ENCODE measurements at places on chromosomes 16 and 17.

GRCh38 chr17:54063639-54064038 lies 240.9 kb downstream of the KIF2B start:
- DNase-seq, result no peak

DNA sequence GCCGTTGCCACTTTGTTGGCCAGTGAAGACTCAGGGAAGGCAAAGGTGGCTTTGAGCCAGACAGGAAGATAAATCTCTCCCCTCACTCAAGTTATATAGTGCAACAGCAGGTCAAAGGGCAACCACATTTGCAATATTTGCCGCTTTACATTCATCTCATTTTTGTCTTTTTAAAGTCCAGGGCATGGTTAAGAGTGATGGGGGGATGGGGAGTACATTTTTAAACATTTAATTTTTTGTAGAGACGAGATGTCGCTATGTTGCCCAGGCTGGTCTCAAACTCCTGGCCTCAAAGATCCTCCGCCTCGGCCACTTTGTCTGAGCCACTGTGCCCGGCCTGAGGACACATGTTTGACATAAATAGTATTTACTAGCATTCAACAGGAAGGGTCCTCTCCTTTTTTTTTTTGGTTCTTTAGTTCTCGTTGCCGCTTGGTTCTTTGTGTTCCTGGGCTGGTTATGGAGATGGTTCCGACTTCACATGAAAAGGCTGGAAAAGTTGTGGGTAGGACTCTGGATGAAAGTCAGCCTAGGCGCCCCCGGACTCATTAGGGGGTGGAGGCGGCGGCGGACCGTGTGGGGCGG lies 95.7 kb downstream of the RAB11FIP4 start:
- no peak for DNase-seq

DNA sequence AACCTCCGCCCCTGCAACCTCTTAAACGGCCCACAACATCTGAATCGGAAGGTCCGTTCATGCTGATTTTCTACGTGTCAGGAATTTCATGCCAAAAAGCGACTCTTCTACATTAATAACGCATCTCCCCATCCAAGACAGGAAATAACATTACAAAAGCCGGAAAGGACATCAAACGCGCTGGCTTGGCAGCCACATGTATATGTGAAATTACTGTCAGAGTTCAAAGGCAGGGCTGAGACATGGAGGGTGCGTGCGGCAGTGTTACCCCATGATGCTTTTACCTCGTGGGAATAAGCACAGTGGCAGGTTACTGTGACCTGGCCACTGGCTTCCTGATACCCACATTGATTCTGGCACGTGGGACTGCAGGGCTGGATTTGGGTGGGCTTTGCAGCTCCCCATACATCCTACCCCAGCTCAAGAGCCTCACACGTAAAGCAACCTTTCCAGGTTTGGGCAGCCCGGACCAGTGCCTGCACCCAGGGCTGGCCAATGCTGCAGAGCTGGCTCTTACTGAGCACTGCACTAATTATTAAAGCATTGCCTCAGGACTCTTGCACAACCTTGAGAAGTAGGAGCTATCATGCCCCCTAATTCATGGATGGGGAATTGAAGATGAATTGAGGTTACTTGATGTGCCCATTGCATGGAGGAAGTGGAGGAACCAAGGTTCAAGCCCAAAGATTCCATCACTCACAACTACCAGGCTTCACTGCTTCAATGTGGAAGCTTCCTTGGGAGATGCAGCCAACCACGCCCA lies 120.6 kb upstream of the FOXF1 start:
- no peak for DNase-seq

- DNase-seq, result no peak
Measured at GRCh38 chr16:51875834-51876600, 670.9 kb downstream of the TOX3 start.

DNA sequence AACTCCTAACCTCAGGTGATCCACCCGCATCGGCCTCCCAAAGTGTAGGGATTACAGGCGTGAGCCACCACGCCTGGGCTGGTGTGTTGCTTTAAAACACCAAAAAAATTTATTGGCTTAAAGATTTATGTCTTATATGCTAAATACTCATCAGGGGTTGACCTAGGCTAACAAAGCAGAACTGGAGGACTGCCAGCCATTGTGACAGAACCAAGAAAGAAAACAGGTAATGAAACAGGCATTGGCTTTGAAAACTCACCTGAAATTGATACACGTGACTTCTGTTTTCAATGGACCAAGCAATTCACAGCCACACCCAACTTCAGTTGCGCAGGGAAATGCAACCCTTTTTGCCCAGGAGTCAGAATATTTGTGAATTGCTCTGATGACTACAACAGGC lies 4.9 kb upstream of the PHAF1 start:
- no peak for DNase-seq

DNA sequence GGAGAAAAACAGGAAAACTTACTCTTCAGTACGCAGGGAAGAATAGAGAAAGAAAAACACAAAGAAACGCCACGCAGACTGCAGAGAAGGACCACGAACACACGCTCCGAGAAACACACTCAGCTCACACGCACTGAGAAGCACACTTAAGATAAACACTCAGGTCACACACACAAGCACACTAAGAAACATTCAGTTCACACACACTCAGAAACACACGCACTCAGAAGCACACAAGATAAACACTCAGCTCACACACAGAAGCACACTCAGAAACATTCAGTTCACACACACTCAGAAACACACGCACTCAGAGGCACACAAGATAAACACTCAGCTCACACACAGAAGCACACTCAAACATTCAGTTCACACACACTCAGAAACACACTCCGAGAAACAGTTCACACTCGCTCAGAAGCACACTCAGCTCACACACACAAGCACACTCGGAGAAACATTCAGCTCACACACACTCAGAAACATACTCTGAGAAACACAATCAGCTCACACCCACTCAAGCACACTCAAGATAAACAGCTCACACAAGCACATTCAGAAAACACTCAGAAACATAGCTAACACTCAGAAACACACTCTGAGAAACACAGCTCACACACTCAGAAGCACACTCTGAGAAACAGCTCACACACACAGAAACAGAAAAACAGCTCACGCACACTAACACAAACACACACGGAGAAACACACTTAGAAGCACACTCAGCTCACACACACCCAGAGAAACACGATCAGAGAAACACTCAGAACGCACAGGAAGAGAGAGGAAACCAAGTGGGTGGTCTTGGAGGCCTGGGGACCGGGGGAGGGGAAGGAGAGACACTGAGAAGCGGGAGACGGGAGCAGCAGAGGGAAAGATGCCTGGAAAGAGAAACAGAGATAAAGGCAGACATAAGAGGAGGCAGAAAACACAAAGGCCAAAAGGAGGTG lies 908 bp downstream of the TMEM98 start:
- DNase-seq, result no peak

DNA sequence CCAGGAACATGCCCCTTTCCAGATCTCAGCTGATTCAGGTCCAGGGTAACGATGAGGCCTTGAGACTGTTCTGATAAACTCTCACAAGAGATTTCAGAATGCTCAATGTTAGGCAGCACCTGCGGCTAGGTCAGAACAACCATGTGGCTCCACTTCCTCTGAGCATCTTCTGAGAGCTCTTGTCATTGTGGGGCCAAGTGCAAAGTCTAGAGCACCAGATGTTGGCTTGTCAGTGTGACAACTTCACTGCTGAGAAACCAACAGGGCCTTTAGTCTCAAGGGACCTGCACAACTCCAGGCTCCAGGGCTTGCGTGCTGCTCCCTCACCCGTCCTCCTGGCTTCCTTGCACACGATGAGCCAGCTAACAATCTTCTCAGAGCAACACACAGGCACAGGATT lies 29.0 kb downstream of the FCSK start:
- DNase-seq, result no peak

DNA sequence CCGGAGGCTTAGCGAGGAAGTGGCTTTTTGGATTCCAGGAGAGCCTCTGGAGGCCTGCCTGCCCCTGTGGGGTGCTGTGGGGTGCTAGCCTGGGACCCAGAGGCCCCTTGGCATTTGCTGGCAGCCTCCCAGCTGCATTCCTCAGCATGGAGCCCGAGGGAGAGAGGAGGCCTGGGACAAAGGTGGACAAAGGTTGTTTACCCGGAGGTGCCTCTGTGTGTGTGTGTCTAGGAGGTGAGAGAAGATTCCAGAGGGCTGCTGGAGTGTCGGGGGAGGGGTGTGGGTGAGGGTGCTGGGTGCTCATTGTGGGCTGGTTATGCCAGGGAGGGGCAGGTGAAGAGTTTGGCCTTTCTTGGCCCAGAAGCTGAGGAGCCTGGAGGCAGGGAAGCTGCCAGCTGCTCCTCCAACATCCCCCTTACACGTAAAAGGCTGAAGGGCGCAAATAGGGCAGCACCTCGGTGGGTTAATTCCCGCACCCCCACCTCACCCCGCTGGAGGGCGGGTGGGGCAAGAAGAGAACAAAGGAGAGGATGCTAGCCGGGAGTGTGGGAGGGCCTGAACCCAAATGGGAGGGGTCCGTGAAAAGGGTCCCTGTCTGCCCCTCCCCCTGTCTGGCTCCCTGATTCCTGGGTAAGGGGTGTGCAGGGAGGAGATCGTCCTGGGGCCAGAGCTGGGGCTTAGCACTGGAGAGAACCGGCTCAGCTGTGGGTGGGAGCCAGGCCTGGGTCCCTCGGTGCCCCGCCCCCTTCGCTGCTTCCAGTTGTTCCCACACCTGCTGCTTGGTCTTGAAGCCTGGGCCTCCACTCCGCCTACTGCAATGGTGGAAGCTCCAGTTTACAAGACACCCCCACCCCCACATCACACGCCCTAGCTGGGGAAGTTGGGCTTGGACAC lies 9.9 kb downstream of the HEXIM2 start:
- DNase-seq, result no peak

GRCh38 chr16:25222959-25223358 lies 6.2 kb downstream of the AQP8 start:
- no peak for DNase-seq

DNA sequence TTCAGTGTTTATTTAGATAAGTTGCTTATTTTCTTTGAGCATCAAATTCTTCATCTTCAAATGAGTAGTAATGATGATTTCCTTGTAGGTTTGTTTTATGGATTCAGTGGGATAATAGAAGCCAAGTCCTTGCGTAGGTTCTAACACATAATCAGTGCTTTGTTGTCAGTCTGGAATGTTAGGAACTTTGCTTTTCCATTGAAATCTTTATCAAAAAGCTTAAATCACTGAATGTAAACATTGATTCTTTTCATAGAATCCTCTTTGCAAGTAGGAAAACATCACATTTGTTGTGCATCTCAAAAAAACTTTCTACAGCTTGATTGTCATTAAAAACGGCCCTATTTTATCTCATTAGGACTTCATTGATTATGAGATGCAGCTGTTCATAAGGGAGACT lies 490.3 kb upstream of the GOT2 start:
- no peak for DNase-seq

DNA sequence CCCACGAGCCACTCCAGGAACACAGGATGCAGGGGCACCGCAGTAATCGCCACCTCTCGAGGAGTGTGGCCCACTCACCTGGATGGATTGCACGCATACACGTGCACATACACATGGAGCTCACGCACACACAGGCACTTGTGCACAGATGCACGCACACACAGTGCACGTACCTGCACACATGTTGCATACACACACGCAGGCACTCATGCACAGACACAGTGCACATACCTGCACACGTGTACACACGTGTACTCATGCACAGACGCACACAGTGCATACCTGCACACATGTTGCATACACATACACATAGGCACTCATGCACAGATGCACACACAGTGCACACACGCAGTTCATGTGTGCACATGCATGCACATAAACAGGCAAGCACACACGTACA lies 11.6 kb upstream of the WDR45B start:
- DNase-seq, result no peak

DNA sequence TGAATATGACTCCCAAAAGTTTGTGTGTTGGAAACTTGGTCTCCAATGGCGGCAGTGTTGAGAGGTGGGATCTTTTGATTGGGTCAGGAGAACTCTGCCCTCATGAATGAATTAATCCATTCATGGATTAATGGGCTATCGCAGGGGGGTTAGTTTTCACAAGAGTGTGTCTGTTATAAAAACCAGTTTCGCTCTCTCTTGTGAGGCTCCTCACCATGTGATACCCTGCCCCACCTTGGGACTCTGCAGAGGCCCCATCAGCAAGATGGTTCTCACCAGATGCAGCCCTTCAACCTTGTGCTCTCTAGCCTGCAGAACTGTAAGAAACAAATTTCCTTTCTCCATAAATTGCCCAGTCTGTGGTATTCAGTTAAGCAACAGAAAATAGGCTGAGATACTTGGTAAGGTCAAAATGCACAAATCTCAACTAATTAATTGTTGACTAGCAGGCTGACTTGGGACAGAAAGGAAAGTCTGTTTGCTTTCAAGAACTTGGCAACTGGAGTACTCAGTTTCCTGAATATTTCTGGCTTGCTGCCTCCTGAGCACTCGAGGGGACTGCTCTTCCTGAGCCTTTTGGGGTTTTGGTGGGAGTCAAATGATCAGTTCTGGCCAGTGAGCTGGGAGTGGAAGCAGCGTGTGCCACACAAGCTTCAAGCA lies 13.8 kb upstream of the CCL17 start:
- DNase-seq, result no peak

DNA sequence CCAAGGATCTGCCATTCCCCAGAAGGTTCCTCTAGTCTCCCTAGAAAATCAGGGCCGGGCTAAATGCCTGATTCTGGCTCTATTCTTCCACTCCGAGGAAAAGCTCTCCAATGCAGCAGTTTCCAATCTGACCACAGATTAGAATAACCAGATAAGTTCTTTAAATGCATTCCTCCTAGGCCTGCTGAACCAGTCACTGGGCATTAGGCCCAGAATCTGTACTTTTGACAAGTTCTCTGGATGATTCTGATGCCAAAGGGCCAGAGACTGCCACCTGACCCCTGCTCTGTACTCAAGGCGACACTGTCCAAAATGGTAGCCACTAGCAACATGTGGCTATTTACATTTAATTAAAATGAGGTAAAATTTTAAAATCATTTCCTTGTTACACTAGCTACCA lies 22.3 kb downstream of the MAP3K14 start:
- DNase-seq, result no peak

DNA sequence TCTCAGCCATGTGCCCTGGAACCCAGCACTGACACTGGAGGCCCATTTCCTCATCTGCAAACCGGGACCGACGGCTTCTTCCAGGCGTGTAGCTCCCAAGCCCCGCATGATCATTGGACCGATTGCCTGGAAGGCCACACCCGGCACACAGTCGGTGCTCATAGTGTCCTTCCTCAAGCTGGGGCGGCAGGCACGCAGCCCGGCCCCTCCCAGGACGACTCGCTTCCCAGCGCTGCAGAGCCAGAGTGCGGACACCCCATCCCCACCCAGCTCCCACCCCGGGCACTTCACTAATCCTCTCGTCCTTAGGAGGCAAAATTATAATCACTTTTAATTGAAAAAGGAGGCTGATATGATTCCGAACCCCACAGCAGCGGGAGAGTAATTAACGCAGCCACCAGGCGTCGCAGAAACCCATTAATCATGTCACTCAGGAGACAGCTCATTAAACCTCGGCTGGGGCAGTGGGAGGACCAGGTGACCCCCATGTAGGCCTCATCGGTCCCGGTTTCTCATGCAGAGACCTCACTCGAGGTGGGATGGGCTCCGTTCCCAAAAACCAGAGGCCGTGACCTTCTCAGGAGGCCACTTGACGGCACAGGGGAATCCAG lies 33.1 kb downstream of the ZNF469 start:
- DNase-seq, result no peak
